ENCODE measurements at places on chromosomes 16 and 17.
A peak's percentile ranks its signal among the peaks of the same experiment; 100 is the strongest.

- DNase-seq, result no peak
Measured at GRCh38 chr16:35134471-35134870, 1675.1 kb downstream of the TP53TG3F start.

GRCh38 chr17:33657181-33657580, 364.1 kb upstream of the ASIC2 start:
- DNase-seq, result no peak

- no peak for DNase-seq
Measured at GRCh38 chr16:73057291-73058210, 9.6 kb upstream of the ZFHX3 start.

- DNase-seq, result no peak
Measured at GRCh38 chr16:85689285-85689949, 663 bp upstream of the GINS2 start.

- DNase-seq, result no peak
Measured at GRCh38 chr17:60744355-60744966, 66.8 kb downstream of the BCAS3 start.

- DNase-seq, result no peak
Measured at GRCh38 chr16:64449506-64449905, 672.4 kb downstream of the CDH11 start.

DNA sequence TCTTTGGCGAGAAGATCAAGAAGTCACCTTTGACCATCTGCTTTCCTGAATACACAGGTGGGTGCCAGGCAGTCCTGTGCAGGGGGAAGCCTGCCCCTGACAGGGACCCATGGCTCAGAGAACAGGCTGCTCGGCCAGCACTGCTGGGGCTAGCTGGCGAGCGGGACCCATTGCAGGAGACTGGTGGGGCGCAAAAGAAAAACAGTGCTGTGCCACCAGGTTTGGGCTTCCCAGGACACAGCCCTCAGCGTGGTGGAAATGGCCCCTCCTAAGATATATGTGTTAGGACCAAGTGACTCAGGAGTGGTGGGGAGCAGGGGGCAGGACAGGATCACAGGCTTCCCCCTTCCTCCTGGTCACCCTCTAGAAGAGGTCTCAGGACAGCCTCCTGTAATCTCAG, 73.9 kb downstream of the AMFR start:
- no peak for DNase-seq

- DNase-seq, result no peak
Measured at GRCh38 chr17:4327606-4328005, 38.9 kb downstream of the UBE2G1 start.

DNA sequence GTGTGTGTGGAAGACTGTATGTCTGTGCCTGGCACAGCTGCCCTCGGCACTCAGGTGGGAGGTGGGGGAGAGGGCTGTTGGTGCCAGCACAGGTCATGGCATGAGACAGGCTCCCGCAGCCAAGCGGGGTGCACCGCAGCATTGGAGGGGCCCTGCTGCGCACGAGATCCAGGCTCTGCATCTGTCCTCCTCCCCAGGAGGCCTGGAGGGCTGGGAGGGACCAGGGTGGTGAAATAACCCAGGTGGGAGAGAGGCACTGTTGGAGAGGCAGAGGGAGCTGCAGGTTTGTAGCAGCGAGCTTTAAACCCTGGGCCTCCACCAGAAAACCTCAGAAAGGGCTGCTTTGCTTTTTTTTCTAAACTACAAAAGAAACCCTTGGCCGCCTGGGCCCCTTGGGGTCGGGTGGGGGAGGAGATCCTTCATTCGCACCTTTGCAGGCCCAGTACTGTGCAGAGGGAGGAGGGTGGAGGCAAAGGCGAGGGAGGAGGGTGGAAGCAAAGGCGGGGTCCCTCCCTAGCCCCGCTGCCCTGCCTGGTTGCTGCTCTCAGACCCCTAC, 241.7 kb downstream of the SEC14L1 start:
- DNase-seq, result no peak

GRCh38 chr17:57017625-57018024, 39.7 kb downstream of the SCPEP1 start:
- DNase-seq, result no peak

GRCh38 chr16:22360963-22361659, 13.3 kb downstream of the CDR2 start:
- DNase-seq, result no peak

- DNase-seq, result peak; percentile 36
Measured at GRCh38 chr16:30896261-30896888, at the start of gene CTF1. Gene CTF1, plus strand, starts transcription at chr16:30896614. Its CDS starts 30 bp downstream, at chr16:30896644.

DNA sequence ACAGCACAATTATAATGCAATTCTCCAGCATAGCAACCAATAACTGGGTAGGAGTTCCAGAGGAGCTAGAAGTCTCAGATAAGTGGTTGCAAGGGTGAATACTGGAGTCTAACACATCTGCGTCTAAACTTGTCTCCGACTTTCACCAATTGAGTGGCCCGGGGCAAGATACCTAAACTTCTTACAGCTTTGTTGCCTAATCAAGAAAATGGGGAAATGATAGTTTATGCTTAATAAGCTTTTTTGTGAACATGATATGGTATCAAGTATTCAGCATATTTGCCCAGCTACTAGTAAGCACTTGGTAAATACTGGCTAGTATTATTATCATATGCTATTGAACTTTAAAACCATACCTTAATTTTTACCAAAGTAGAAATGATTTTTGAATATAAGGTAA, 183.5 kb downstream of the KCNJ2 start:
- DNase-seq, result no peak

DNA sequence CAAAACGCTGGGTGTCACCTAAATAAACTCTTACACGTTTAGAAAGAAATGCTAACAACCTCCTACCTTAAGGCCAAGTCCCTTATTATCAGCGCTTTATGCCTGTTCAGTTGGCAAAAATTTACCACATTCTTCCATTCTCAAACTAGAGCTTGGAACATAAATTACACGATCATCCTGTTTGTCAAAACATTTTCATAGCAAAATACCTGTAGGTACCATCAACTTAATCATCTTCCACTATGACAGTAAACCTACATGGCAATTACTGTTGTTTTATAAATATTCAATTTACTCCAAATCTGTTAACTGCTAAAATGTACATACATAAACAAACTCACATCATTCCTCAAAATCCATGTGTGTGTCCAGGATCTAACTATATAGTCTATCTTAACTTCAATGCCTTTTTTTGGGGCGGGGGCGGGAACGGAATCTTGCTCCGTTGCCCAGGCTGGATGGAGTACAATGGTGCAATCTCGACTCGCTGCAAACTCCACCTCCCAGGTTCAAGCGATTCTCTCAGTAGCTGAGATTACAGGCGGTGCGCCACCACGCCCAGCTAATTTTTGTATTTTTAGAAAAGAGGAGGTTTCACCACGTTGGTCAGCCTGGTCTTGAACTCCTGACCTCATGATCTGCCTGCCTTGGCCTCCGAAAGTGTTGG, 4.4 kb downstream of the RPL23 start:
- DNase-seq, result no peak

DNA sequence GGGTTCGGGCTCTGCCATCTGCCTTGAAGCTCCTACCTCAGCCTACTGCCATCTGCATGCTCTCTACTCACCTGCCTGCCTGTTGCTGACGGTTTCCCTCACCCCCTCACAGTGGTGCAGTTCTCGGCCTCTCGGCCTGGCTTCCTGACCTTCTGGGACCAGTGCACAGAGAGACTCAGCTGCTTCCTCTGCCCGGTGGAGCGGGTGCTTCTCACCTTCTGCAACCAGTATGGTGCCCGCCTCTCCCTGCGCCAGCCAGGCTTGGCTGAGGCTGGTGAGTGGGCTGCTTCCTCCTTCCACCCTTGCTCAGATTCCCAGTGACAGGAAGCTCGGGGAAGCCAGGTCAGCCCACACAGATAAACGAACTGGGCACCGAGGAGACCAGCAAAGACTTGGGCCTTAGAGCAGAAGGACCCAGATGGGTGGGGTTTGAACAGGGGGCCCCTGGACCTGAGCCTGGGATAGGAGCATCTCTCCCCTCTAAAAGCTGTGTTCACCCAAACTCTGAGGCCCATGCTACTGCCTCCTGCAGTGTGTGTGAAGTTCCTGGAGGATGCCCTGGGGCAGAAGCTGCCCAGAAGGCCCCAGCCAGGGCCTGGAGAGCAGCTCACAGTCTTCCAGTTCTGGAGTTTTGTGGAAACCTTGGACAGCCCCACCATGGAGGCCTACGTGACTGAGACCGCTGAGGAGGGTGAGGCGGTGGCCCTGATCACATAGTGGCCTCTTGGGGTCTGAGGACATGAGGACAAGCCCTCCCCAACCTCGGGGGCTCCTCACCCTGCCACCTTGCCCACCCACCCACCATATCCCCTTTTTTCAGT, 16.4 kb downstream of the RIPOR1 start:
- DNase-seq, result no peak

DNA sequence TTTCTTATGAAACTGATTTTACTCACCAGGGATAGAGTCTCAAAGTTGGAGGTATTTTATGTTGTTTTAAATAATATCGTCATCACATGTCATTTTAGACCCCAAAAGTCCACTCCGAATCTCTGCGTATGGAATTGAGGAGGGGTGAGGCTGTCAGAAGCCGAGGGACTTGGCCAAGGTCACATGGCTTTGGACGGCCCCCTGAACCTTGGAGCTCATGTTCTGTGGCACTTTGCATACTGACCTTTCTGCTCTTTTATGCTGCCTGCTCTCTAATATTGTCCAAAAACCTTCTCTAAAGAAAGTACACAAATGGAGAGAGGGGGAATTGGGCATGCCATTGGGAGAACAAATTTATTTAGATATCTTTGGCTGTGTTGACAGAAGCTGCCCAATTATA, 700.0 kb downstream of the WWOX start:
- no peak for DNase-seq

DNA sequence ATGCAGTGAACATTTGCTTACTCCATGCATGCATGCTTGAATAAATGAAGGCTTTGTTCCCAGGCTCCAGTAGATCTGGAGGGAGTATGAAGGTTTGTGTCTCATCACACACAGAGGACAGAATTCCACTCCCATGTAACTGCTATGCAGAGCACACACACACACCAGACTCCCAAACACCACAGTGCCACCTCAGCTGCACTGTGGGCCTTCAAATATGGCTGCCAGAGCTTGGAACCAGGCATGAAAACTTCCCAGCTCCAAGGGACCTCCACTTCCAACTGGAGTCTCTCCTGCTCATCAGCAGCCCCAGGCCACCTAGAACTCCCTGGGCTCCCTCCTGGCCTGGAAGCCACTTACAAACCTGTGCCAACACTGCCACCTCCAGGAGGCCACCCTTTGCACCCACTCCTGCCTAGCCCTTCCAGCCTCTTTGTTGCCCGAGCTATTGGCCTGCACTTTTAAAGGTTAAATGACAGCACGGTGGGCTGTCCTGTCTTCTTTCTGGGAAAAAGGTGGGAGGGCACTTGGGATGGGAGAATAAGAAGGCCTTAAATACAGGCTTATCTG, 151.2 kb downstream of the ZNF423 start:
- no peak for DNase-seq

GRCh38 chr16:54015147-54015546, 271.4 kb downstream of the IRX3 start:
- no peak for DNase-seq

DNA sequence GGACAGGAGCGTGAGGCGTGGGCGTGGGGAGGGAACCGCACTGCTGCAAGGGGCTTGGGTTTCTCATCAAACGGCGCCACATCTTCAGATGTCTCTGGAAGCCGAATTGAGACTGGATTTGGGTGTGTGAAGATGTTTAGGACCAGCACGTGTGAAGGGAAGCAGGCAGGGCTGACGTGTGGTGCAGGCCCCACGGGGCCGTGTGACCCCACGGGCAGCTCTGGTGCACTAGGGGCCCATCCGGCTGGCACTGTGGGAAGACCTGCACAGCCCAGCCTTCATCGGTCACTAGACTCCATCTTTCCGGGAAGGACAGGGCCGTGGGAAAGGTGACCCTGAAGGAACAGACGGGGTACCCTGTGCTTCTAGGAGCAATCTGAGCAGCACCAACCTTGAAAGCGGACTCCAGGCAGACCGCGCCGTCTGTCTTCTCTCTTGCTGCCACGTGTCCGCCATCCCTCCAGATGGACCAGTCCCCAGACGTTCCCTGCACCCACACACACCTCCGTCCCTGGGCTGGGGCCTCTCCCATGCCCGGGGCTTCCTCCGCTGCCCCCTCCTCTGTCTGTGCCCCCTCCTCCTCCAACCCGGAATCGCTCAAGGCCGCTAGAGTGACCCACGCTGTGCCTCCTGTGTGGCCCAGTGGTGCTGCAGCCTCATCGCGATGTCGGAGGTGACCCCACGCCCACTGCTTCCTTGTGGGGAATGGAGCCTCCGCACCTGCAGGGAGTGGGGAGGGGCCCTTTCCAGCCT, 23.4 kb upstream of the CBFA2T3 start:
- no peak for DNase-seq

DNA sequence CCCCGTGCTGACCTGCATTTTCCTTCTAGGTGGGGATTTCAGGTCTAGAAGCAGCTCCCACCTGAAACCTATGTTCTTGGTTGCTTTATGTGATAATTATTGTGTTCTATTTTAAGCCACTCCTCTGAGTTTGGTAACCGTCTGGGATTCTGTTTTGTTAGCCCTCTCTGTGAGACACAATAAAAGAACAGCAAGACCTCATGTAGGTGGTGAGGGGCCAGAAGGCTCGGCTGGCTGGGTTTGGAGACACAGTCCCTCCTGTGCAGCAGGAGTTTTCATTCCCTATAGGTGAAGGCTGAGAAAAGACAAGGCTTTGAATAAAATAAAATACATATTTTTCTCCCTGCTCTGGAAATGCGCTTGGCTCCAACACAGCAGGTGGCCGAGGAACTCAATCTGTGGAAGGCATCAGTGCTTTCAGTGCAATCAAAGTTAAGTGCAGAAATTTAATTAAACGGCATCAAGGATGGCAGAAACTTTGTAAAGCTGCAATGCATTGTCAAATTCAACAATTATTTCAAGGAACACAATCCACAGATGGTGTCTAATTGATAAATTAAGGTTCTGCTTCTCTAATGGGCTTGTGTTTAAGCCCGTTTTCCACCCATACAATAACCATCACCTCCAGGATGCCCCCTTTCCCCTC, 107.8 kb downstream of the MSI2 start:
- no peak for DNase-seq

GRCh38 chr17:12390631-12391030, 275.1 kb upstream of the MYOCD start:
- DNase-seq, result no peak

DNA sequence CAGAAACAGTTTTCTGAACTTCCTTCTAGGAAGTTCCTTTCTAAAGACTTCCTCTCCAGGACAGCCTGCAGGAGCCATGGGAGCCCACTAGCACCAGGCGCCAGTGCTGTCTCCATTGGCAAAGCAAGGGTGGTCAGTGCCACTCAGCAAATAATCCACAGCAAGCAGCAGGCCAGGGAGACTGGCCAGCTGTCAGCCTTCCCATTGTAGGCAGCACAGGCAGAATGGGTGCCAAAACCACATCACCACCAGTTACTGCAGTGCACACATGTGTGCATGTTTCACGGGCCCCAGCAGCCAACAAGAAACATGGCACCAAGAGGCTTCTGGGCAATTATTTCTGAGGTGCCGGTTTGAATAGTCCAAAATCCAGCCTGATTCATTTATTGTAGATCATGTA, 26.7 kb downstream of the DNASE1 start:
- DNase-seq, result no peak

GRCh38 chr16:23330583-23331249, 28.6 kb downstream of the SCNN1B start:
- no peak for DNase-seq

DNA sequence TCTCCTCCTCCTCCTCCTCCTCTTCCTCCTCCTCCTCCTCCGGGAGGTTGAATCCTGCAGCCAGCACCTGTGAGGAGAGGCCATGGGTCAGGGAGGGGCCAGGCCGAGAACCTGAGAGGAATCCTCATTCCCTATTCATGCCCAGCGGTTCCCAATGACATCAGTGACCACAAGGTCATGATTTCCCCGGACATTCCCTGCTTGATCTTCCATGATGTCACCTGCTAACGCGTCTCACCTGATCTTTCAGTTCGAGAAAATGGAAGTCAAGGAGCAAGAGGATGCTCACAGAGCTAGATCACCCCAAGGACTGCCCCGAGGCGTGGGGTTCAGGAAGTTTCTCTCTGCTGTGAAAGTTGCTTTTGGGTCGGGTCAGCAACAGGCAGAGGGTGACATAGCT, 5.4 kb downstream of the APOBR start:
- no peak for DNase-seq
